NCI-H82 (cell line): ENCODE measurements at places on chromosomes 12 and 14.

DNA sequence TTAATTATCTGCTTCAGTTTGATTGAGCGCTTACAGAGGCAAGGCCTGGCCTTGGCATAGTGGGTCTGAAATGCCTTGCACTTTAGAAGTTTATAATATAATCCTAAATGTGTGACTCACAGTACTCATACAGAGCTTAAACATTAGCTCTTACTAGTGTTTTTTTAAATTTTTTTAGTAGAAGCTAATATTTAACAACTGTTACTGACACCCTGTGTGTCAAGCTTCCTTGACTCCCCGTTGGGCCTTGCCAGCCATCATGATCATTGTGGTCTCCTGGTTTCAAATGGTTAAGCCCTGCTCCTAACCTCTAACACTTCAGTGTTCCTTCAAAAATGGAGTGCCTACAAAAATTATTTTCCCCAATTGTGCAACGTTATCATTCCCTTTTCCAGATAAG lies 126.9 kb downstream of the GALC start:
- DNase-seq: no peak

DNA sequence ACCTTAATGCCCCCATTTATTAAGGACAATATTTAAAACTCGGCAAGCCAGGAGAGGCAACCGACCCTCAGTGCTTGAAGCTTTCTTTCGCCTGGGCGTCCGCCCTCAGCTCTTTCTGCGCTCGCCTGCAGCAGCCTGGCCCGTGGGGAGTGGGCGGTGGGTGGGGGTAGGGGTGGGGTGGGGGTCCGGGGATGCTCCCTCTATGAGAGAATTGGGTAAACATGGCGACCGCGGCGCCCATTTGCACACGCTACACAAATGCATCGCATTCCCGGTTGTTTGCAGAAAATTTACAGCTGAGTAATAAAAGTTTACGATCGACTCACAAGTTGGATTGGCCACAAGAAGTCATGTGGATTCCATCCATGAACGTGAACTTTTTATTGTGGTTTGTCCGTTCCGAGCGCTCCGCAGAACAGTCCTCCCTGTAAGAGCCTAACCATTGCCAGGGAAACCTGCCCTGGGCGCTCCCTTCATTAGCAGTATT lies 7.7 kb downstream of the HOXC8 start:
- DNase-seq: no peak

DNA sequence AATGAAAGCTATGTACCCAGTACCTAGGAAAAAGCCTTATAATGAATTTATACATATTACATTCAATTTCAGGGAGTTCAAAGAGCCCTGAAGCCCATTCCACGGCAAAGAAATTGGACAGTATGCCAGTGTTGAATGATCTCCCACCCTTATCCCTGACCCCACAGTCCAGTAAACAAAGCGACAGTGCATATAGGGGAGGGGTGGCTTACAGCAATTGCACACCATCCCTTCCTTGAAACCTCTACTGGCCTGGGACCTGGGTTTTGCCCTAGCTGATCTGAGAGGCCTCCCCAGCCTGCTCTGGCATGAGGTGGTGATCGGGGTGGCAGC lies 17.3 kb upstream of the RND1 start:
- DNase-seq: no peak

GRCh38 chr14:21054123-21054767 lies 3.4 kb upstream of the RNASE8 start:
- no peak for DNase-seq

- peak; percentile 23 for DNase-seq
These were observed 13.4 kb downstream of the TNFAIP2 start for GRCh38 chr14:103136388-103137271.

- DNase-seq: no peak
These were observed 151.5 kb downstream of the MSRB3 start for GRCh38 chr12:65430006-65430405.

GRCh38 chr12:97461553-97461952 lies 1.1 kb upstream of the RMST start:
- DNase-seq: no peak

DNA sequence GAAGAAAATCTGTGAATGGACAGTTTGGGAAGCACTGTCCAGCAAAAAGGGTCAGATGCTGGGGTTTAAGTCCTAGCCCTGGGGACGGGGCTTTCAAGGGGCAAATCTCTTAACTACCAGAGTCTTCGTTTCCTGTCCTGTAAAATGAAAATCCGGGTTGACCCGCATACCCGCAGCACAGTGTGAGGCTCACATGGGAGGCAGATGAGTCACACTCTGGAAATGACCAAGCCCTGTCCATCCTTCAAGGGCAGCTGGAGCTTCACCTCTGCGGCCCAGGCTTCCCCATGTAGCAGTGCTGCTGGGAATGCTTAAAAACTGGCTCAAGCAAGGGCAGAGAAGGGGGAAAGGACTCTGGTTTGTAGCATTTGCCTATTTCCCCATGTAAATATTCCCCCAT lies 19.0 kb downstream of the FAM181A start:
- DNase-seq: no peak

GRCh38 chr12:130764073-130764472 lies 48.0 kb upstream of the RIMBP2 start:
- DNase-seq: peak; percentile 36

DNA sequence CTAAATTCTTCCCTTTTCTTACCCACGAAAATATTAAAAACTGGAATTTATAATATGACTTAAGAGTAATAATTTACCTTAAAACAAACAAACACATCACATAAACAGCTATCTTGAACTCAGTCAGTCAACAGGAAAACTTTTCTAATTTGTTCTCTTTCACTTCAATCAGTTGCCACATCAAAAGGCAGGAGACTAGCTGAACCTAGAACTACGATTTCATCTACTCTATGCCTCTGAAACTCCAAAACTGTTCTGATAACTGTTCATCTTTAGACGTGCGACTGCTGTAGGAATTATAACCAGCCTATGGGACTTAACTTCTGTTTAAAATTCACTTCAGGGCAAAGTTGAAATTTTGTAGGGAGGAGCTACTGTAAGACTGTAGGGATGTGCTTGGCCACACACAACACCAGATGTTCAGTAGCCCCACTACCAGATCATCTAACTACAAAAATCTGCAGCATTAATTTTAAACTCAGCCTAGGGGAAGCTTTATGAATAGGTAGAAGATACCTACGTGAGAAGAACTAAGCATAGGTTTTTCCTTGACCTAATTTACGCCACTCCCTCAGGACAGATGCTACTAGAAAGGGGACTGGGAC lies 7.6 kb upstream of the RAD51AP1 start:
- DNase-seq: no peak

DNA sequence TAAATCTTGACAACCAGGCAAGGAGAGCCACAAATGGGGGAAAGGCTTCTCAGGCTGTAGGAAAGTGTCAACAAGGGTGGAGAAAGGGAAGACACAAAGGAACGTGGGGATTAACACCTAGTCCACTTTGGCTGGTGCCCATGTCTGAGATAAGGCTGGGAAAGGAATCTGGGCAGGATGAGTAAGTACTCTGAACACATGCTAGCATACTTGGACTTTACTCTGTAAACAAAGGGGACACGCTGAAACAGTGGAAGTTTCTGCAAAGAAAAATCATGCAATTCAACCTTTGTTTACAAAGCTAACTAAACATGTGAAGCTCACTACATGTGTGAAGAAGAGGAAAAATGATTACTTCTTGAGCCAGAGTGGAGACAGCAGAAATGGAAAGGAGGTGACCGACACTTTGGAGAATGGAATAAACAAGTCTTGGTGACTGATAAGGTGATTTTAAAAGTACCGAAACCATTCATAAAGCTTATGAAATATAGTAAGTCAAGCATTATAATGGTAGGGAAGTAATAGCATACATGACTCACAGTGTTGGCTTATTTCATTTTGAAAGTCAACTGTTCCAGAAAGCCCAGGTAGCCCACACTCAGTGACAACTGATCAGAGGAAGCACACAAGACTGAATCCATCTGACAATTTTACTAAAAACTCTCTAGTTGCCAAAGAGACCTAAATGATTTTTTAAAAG lies 13.2 kb downstream of the CPNE8 start:
- no peak for DNase-seq

GRCh38 chr14:70585231-70585630 lies 15.2 kb downstream of the MED6 start:
- DNase-seq: peak; percentile 32

GRCh38 chr12:9319044-9319841 lies 111.0 kb upstream of the PZP start:
- no peak for DNase-seq

DNA sequence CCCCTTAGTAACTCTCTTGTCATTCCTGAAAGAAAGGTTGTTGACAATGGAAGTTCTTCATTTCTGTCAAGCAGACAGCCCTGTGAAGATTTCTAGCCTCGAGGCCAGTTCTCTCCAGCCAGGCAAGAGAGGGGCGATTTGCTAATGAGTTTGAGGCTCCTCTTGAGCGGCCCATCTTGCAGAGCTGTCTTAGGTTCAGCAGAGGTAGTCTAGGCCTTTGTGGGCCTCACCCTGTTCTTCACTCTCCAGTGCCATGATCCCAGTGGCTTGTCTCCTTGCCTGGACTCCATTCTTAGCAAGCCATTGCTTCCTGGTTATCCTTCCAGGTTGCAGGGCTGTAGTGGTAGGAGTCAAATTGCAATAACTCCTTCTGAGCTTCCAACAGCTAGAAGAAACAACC lies 9.7 kb downstream of the TPH2 start:
- peak; percentile 26 for DNase-seq

- DNase-seq: no peak
These were observed 4.4 kb upstream of the FOS start for GRCh38 chr14:75274050-75274898.

DNA sequence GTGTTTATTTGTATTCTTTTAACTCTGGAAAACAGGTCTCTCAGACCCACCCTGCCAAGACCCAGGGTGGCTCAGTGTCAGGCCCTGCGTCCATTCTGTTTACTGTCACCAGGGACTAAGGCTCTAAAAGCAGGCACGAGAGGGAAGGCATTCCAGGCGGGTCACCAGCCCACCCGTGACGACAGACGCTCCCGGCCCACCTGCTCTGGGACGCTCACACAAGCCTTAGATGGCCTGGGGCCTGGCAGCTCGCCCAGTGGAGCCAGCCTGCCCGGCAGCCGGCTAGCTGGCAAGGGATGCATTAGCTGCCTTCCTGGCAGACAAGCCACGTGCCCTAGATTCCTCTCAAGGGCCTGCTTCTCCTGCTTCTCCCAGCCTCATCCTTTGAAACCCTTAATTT lies 9.2 kb upstream of the NUAK1 start:
- no peak for DNase-seq

- no peak for DNase-seq
These were observed 8.1 kb downstream of the CORO1C start for GRCh38 chr12:108722992-108723766.

DNA sequence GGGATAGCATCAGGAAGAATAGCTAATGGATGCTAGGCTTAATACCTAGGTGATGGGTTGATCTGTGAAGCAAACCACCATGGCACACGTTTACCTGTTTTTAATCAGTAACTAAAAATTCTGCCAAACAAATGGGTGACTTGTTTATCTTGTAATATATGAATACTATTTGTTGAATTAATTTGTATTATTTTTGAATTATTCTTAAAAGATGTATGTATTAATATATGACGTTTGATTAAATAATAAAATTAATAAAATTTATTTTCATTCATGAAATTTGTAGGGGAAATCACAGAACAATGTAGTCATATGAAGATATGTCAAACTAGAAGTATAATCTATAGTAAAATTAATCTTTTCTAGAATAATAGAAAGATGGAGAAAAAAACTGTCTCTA lies 32.3 kb upstream of the OR10A7 start:
- no peak for DNase-seq

DNA sequence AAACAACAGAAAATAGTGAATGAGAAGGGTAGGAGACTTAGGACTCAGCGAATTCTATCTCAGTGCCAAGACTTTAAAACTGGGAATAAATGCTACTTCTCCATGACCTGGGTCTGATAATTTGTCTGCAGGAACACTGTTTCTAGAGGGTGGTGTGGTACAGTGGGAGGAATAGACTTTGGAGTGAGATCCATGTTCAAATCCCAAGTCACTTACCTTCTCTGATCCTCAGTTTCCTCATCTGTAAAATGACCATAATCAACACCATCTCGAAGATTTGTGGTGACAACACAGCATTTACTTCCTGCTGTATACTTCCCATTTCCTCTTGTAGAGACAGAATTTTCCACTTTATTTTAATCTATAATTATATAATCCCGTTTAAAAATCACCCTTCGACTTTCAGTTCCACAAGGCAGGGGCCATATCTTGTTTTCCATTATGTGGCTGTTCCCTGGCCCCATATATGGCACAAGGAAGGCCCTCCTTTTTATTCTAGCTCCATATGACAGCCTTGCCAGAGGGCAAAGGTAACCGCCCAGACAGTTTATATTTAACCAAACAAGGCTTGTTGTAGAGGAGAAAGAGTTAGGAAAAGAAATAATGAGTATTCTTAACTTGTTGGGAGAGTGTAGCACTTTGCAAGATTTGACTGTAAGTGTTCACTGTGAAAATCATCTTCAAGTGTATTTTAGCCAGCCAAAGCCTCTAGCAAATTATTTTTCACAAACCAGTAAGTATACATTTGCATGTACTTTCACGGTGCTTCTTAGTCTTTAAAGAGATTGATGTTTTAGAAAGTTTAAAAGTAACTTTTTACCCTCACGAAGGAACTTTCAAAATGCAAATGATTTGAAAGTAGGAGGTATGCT lies 243.1 kb downstream of the AKAP6 start:
- no peak for DNase-seq

DNA sequence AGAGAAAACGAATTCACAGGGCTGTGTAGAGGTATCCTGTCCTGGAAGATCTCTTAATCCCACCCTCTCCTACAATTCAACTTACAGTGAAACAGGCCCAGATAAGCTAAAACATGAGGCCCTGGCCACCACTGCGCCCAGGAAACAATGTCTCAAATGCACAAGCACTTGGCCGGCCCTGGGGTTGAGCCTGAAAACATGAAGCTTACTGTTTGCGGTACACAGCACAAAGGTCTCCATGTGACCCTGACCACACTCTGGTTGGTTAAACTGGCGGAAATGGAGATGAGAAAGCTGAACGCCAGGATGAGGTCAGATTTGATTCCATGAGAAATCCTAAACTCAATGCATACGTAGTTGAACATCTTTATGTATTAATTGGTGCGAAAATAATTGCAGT lies 16.4 kb downstream of the WSB2 start:
- DNase-seq: no peak

DNA sequence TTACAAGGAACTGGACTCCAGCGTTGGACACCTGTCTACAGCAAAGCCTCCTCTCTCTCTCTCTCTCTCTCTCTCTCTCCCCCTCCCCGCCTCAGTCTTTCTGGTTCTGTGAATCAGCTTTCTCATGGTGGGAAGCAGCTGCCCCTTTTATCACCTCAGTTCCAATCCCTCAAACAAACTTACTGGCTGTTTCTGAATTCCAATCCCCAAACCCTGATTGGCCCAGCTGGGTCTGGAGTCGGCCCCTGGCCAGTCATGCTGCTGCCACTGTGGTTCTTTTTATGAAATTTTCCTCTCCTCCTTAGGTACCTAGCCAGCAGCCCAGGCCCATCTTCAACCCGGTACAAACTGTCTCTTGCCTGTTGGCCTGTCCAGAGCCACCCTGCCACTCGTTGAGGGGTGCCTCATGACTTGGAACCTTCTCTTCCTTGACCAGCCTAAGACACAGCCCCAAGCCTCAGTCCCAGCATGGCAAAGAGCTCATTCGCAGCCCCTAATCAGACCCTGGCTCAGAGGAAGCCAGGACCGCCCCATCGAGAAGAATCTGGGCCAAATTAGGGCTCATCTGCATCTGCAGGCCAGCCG lies 9.4 kb upstream of the MORN3 start:
- DNase-seq: no peak

- no peak for DNase-seq
These were observed 72.6 kb downstream of the BTG1 start for GRCh38 chr12:92073094-92073493.
